CD4-positive, alpha-beta T cell treated with Interleukin-4 for 4 hours (primary cell): ENCODE measurements at places on chromosomes 5 and 9.

DNA sequence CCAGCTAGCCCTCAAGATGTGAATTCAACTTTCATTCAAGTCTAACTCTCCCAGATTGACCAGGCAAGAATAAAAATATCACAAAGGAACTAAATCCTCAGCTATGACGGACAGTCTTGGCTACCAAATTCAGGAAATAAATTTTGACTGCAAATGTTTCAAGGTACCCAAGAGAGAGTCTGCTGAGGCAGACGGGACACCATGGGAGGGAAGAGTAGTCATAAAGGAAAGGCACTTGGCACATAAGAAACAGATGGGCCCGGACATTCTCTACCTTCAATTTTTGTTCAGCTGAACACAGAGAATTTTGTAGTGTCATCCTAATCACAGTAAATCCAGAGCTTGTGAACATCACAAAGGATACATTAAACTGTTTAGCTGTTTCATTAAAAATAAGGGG is 390.0 kb downstream of the DTWD2 start:
- no peak for DNase-seq

- no peak for DNase-seq
Observed at GRCh38 chr9:123657941-123658340, 272.0 kb downstream of the DENND1A start.

DNA sequence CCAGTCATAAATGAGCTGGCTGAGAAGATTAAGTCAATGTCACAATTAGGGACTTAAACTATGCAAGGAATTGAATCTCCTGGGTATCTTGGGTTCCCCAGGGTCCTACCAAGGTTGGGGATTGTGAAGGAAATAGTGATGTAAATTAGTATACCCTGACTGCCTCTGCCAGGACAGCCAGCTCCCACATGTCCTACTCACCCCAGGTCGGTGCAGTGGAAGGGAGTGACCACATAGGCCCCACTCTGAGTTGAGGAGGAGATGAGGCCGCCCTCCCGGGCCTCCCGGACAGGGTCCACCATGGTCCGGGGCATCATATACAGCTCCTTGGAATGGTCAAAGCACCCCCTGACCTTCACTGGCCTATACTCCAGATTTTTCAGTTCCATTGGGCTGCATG is 2.7 kb downstream of the SURF1 start:
- no peak for DNase-seq

DNA sequence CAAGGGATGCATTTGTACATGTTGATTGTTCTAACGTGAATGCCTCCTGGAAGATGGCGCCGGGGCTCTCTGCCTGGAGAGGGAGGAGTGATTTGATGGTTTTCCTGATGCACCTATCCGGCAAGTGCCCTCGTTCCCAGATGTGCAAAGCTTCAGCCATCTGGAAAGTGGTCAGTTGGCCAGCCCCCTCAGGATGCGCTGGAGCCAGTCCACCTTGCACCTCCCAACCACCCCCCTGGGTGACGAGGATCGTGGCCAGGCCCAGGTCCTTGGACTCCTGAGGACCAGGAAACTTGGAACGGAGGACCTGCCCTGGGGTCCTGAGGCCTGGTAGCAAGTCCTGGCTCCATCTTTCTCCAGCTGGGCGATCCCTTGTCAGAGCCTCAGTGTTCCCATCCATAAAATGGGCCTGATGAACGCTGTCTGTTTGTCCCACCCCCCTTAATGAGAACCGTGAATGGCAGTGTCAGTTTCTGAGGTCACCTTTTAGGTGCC is 23.6 kb upstream of the RNU6ATAC start:
- no peak for DNase-seq

DNA sequence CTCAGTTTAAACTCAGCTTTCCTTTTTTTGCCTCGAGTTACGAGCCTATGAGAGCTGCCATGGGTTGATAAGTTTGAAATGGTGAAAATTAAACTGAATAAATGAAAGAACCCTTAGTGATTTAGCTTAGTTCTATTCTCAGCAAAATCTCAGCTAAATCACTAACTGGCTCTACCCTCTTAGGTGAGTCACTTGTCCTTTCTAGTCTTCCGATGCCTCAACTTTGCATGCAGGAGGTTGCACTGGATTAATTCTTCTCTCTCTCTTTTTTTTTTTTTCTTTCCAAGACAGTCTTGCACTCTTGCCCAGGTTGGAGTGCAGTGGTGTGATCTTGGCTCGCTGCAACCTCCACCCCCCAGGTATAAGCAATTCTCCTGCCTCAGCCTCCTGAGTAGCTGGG is 83.9 kb downstream of the PAPPA start:
- no peak for DNase-seq

- no peak for DNase-seq
Observed at GRCh38 chr5:146440870-146441495, 6.2 kb upstream of the TCERG1 start.

GRCh38 chr9:113892861-113893491 is 16.9 kb downstream of the ZNF618 start:
- no peak for DNase-seq

DNA sequence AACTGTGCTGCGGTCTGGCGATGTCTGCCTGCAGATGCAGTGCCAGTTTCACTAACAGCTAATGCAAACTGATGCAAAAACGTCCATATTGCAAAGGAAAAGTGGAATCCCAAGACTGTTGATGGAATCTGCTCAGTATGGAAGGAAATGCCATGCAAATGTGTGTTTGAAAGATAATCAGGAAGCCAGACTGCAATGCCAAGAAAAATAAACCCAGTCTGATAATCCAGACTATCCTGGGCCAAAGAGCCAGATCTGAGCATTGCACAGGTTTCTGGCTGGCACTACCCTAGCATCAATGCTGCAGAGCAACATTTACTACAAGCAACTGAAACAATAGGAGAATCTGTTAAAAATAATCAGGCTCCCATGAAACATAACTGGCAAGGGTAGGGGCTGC is 130.3 kb downstream of the FSTL4 start:
- no peak for DNase-seq

GRCh38 chr9:133143639-133144141 is 20.0 kb downstream of the GBGT1 start:
- DNase-seq: no peak

DNA sequence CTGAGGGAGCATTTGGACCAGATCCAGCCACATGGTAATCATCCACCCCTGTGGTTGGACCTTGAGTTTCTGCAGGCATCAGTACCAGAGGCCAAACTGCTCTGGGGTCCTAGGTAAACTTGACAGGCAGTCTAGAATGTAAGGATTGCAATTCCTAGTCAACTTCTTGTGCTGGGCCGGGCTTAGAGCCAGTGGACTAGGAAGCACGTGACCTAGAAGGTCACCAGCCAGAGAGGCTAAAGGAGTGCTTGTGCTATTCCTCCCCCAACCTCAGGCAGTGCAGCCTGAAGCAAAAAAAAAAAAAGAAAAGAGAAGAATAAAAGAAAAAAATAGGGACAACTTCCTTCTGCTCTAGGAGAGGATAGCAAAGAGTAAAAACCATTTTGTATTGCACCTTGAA is 406.2 kb upstream of the FTMT start:
- DNase-seq: no peak

- no peak for DNase-seq
Observed at GRCh38 chr9:18601956-18602355, 128.0 kb downstream of the ADAMTSL1 start.

DNA sequence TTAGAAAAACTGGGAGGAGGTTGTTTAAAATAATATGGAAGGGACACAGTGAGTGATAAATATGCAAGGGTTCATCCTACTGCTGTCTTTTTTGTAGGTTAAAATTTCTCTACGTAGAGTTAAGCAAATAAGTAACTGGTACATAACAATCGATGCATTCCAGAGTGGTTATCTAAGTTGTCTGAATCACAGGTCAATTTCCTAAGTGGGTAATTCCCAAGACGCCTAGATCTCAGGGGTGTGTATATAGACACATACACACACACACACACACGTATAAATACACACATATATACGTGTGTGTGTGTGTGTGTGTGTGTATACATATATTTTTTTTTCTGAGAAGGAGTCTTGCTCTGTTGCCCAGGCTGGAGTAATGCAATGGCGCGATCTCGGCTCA is 22.3 kb downstream of the CAAP1 start:
- no peak for DNase-seq

DNA sequence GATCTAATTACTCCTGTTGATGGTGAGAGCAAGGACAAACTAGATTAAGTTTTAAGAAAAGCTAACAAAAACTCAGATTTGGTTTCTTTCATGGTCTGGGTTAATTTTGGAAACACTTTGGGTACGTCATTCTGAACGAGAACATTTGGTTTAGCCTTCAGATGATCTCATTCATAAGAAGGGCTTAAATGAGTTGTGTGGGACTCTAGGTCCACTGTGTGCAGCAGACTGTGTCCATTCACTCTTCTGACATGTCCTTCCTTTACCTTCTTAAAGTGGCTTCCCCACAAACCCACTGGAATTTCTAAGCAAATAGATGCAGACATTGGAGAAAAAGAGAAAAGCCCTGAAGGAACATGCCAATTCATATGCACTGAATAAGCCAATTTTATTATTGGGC is 96.8 kb downstream of the FBXO4 start:
- DNase-seq: no peak

DNA sequence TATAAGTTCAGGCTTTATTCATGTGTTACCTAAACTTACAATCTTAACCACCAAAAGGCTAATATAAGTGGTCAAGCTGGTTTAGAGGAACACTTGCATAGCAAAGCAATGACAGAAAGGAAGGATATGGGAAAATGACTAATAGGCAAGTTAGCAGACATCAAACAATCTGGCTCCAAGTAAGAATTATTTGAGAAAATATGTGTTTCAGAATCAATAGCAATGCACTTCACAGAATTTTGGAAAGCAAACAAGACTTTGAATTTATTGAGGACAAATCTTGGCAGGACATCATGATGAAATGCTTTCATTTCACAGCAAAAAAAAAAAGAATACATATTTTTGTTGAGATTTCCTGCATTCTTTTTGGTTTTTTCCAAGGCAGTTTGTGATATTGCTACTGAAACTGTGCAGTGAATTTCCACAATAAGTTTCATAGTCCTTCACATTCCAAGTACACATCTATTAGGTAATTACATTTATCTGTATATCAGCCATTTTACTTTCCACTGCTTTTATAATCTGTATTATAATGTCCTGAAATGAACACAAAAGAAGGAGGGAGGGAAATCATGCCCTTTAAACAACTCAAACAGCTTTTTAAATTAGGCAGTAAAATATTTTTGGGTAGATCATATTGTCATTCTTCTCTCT is 417.9 kb downstream of the NR2F1-AS1 start:
- DNase-seq: no peak

DNA sequence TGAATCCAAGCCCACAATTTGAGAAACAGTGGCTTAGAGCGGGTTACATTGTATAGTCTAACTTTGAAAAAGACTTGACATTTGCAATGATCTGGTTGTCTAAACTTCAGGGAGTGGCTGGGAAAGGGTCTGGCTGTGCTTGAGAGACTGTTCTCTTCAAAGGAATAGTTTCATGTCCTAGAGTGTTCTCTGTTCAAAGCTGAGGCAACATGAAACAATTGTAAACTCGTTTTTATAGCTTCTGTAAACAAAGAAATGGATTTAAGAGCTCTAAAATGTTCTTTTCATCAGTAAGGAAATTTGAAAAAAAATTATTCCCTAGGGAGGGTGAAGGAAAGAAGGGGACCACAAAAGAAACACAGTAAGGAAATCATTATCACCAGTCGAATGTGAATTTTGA is 41.6 kb downstream of the FOCAD start:
- DNase-seq: no peak

DNA sequence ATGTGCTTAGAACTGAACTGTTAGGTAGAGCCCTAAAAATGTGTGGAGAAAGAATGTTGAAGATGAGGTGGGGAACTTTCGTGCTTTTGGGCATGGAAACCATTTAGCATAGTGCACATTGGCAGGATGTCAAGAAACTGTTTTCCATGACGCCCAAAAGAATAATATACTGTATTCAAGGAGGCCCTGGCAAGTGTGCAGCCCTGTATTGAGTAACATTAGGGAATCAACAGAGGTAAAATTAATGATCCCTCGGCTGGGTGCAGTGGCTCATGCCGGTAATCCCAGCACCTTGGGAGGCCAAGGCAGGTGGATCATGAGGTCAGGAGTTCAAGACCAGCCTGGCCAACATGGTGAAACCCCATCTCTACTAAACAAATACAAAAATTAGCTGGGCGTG is 20.9 kb upstream of the PLIN2 start:
- DNase-seq: no peak

DNA sequence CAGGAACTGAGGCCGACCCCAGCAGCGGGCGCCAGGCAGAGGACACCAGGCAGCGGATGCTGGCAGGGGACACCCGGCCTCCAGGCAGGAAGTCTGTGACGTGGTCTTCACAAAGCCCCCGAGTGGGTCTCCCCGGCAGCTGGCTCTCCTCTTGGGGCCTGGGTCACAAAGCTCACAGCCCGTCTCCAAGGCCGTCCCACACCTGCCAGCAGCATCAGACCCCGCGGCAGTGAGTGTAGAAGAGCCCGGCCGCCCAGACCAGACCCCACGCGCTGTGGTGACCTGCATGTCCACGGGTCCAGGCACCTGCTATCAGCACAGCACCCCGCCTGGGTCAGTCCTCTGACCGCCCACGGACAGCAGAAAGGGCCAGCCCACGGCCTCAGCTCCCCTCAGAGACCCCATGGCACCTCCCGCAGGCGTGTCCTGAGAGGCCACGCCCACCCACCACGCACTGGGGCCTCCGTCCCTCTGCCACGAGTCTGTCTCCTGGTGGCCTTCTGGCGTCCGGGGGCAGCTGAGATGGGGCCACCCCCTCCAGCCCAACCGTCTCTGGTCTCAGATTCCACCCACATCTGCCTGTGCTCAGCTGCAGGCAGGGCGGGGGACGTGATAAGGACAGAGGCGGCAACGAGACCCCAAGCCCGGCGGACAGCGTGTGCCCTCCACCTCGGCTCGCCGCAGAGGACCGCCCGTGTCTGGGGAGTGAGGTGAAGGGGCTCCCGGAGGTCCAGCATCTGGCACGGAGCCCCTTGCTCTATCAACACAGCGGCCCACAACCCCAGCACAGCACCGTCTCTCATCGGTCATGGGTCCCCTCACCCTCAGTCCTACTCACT is 34.2 kb downstream of the EXD3 start:
- DNase-seq: no peak

DNA sequence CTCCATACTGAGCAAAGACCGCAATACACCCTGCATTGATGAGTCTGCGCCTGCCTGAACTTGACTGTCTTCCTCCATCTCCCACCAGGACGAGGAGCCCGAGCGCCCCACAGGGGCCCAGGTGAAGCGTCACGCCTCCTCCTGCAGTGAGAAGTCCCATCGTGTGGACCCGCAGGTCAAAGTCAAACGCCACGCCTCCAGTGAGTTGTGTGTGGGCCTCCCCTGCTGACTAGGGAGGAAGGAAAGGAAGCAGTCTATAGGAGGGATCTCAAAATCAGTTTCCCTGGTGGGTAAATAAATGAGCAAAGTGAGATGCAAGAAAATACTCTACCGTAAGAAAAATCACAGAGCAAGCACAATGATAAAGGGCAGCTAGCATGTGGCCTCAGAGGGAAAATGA is 22.8 kb upstream of the GRPEL2 start:
- DNase-seq: no peak
